GM18507 (cell line): ENCODE measurements at places on chromosomes 6 and 20.

DNA sequence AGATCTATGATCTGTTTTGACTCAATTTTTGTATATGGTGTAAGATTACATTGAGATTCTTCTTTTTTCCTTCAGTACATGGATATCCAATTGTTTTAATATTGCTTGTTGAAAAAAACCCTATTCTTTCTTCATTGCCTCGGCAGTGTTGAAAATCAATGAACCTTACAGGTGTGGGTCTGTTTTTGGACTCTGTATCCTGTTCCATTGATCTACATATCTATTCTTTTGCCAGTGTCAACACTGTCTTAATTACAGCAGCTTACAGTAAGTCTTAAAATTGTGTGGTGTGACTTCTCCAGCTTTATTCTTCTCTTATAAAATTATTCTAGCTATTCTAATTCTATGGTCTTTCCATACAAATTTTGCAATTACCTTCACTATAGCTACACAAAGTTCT is 81.8 kb upstream of the KCNK16 start:
- DNase-seq: no peak

GRCh38 chr20:62133051-62133845 is 9.9 kb downstream of the PSMA7 start:
- DNase-seq: no peak

DNA sequence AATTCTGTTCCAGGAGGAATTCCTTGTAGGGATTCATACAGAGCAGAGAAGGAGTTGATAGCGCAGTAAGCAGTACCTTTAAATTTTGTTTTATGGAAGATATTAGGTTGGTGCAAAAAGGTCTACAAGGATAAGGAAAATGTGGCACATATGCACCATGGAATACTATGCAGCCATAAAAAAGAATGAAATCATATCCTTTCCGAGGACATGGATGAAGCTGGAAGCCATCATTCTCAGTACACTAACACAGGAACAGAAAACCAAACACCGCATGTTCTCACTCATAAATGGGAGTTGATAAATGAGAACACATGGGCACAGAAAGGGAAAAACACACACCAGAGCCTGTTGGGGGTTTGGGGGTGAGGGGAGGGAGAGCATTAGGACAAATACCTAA is 37.4 kb upstream of the TXLNB start:
- DNase-seq: no peak

DNA sequence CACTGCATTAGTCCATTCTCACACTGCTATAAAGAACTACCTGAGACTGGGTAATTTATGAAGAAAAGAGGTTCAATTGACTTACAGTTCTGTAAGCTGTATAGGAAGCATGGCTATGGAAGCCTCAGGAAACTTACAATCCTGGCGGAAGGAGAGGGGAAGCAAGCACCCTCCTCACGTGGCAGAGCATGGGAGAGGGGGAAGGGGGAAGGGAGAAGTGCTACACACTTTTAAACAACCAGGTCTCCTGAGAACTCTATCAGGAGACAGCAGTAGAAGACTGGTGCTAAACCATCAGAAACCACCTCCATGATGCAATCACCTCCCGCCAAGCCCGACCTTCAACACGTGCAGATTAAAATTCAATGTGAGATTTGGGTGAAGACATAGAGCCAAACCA is 494.0 kb downstream of the GRIK2 start:
- no peak for DNase-seq

DNA sequence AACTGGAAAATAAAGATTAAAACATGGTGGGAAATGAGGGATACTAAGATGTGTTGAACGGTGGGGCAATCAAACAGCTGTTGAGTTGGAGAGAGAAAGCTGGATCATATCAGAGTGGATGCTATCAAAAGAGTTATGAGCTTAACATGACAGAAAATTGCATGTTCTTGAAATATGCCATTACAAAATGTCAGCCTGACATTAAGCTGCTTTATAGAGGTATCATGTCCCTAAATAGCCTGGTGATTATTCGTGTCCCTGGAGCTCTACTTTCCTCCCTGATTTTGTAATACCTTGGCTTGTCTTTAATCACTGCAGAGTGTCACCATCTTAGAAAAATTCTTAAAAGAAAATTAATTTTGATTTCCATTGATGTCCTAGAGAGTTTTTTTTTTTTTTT is 223.1 kb downstream of the PHF3 start:
- DNase-seq: no peak

DNA sequence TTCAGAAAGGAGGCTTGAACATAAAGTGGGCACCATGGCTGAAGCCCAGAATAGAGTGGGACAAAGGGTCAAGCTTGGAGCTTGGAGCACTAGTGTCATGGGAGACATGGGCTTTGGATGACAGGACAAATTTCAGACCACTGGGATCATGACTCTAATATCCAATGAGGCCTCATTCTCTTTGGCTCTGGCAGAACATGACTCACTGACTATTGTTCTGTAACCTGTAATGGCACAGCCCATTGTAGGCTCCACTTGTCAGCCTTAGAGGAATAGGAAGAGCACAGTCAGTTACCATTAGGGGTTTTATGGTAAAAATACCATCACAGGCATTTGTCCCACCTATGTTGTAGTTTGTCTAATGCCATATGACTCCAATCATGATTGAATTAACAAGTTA is 34.0 kb upstream of the MMS22L start:
- DNase-seq: no peak

GRCh38 chr6:135121434-135121833 is 59.7 kb upstream of the MYB start:
- DNase-seq: no peak

- DNase-seq: no peak
Measured at GRCh38 chr6:88708197-88708744, 255.1 kb downstream of the RNGTT start.

- DNase-seq: no peak
Measured at GRCh38 chr20:38452880-38453624, 17.9 kb upstream of the SNHG17 start.

- DNase-seq: no peak
Measured at GRCh38 chr6:134535831-134536230, 217.9 kb upstream of the SGK1 start.

DNA sequence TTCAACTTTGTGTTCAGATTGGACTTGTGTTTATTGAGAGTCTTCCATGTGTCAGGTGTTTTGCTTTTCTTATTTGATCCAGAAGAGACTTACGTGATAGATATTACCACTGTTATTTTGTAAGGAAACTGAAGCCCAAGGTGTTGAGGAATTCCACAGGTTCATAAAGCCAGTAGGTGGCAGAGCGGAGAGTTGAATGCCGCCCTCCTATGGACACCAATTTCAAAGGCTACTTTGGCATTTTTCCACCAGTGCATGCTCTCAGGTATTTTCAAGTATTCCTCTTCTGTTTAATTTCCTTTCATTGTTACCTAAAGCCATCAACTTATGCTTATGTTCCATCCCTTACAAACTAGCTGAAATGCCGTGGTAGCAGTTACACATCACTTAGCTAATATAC is 14.0 kb upstream of the COL10A1 start:
- DNase-seq: no peak

- DNase-seq: no peak
Measured at GRCh38 chr6:87791029-87791428, 89.0 kb upstream of the AKIRIN2 start.

GRCh38 chr20:60053125-60053817 is 95.0 kb downstream of the CDH26 start:
- no peak for DNase-seq
